ENCODE measurements at places on chromosomes 3 and 15.

DNA sequence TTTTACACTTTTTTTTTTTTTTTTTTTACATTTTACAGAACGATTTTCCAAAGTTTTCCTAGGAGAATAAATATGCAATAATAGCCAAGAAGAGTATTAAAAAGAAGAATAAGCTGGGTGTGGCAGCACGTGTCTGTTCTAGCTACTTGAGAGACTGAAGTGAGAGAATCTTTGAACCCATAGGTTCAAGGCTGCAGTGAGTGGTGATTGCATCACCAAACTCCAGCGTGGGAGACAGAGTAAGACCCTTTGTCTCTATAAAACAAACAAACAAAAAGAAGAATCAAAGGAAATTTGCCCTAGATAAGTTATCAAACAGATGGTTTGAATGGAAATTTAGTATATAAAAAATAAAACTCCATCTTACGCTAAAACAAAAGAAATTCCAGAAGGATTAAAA, 13.3 kb downstream of the XRN1 start:
- DNase-seq = no peak

DNA sequence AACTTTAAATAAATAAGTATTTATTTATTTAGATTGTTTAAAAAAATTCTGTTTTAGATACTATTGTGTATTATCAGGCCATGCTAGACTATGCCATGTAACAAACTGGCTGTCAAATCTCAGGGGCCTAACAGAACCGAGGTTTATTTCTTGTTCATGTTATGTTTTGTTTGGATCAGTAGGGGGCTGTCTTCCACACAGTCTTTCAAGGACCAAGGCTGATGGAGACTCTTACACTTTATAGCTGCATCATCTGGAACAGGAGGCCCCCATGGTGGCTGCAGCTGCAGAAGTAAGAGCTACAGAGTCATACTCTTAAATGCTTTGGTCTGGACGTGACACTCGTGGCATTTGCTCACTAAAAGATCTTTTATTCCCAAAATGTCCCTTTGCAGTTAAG, 33.0 kb upstream of the ARL14 start:
- no peak for DNase-seq

GRCh38 chr3:151673974-151674373, 59.8 kb upstream of the AADACL2 start:
- no peak for DNase-seq

- DNase-seq = no peak
Observed at GRCh38 chr15:90552162-90552928, 22.6 kb downstream of the CRTC3 start.

GRCh38 chr3:107264888-107265287, 112.4 kb upstream of the CCDC54 start:
- no peak for DNase-seq

DNA sequence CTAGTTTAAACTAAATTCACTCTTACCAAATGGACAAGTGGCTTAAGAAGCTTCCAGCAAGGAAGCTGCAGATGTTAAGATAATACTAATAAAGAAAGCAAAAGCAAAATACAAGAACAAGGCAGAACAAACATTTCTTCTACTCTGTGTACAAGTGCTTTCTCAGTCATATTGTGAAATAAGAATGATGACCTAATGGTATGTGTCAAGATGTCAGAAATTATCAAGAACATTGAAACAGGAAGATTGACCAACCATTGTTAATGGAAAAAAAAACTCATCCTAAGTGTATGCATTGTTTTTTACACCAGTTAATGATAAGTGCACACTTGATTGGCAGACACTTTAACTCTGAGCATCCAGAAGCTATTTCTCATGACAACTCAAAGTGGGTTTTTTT, 65.4 kb upstream of the P2RY1 start:
- no peak for DNase-seq

- no peak for DNase-seq
Observed at GRCh38 chr15:33453761-33454160, 143.0 kb downstream of the RYR3 start.

DNA sequence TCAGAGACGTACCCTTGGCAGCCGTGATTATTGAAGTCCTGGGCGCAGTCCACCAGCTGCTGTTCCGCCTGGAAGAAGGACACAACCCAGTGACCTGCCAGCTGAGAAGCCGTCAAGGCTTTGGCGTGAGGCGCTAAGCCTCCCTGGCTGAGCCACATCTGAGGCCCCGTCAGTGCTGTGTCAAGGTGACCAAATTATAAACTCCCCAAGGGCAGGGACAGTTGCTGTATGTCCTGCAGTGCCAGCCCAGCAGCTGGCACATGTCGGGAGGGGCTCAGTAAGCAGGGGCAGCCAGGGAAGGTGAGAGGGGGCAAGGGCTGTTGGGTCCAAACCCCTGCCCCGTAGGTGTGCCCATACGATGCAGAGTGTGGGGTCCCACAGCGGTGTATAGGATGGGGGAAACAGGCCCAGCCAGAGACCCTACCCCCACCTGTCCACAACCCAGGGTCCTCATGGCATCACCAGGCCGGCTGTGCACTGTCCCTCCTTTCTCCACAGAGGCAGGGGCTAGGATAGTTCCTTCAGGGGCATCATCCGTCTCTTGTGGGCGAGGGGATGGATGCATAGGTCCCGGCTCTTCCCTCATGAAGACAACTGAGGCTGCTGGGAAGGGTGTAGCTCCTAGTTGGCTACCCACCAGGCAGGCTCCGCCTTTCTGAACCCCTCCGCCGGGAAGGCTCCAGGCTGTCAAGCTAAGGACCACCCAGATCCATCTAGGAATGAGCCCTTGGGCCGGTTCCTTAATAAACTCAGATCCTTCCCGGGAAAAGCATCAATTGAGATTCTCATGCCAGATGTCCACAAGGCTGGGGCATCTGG, 13.2 kb downstream of the CTSH start:
- no peak for DNase-seq

GRCh38 chr15:71437919-71438318, 322.6 kb downstream of the THSD4 start:
- DNase-seq = no peak

DNA sequence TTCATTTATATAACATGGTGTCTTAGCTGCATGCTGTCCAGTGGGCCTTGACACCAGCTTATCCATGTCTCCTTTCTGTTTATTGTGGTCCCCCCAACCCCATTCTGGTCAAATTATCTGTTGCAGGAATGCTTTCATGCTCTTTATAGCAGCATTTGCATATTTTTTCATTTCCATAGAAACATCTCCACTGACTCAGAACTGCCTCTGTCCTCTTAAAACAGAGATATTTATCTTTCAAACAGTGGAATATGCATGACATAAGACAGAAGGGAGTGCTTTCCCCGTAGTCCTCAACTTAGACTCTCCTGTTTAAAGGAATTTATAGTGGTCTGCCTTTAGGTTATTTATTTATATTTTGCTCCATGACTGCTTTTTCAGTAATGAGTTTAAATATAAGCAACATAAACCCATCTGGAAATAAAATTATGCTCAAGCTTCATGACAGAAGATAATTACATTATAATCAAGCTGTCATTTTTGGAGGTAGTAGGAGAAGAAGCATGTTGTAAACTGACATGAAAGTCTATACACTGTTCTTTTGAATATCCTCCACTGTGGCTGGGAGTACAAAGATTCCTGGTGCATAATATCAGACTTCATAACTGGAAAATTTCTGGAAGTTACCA, 179.5 kb upstream of the CD96 start:
- DNase-seq = no peak

- no peak for DNase-seq
Observed at GRCh38 chr3:196235452-196236122, 19.3 kb downstream of the SLC51A start.

DNA sequence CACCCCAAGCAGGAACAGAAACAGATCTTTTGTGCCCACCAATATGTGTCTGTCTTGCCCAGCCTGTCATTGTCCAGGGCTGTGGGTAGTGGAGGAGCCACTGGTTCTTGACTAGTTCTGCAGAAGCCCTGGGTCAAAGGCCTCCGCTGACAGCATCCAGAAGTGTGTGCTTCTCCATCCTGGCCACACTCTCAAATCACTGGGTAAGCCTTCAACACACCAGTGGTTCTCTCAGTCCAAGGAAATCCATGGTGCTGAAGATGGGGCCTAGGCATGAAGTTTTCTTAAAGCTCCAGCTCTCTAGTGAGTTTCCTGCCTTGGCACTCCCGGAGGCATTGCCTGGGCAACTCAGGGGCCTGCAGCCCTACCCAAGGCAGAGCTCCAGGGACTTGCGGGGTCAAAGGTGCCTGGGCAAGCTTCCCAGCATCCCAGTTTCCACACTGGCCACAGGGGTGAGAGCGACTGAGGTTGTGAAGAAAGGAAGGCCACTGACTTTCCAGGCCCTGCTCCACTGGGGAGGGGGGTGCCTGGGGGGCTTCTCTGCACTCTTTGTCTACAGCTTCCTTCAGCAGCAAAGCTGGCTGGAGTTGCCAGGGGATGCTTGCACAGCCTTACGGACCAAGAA, 37.9 kb upstream of the RPL32 start:
- no peak for DNase-seq

Data from stimulated activated CD4-positive, alpha-beta T cell treated with anti-CD3 and anti-CD28 coated beads, Interleukin-15, amount 100 ng/mL, for 1 hour (primary cell).